ENCODE measurements at places on chromosomes 11 and 22.

DNA sequence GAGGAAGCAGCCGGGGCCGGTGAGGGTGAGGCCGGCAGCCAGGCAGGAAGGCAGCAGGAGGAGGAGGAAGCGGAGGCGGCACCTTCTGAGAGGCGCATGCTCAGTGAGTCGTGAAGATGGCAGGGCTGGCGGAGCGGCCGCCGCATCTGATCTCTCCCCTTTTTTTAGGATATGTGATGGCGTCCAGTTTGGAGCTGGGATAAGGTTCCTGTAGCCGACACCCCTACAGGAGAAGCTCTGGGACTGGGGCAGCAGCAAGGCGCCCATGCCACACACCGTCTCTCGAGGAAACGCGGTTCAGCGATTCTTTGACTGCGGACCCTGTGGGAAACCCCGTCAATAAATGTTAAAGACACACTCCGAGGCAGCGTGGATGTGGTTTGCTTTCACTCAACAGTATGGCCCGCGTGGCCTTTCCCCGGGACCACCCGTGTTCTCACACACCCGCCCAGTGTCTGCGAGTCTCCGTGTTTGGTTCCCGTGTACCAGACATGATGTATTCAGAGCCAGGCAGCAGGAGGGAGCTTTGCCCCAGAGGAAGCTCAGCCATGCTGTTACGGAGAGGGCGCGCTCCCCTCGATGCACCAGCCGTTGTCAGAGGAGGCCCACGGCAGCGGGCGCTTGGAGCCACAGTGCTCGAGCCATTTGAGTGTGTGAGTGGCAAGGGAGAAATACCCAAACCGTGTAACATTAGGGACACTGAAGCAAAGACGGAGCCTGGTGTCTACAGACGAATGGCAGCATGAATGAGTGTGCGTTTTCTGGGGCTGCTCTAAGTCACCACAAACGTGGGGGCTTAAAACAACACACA lies 27.7 kb upstream of the PARVB start:
- no peak for DNase-seq

- peak; percentile 93 for DNase-seq
Measured at GRCh38 chr11:79078999-79079398, 361.8 kb downstream of the TENM4 start.

GRCh38 chr11:69624293-69624692 lies 16.7 kb upstream of the CCND1 start:
- DNase-seq: no peak

- no peak for DNase-seq
Measured at GRCh38 chr22:36480941-36481392, 473 bp downstream of the TXN2 start.

DNA sequence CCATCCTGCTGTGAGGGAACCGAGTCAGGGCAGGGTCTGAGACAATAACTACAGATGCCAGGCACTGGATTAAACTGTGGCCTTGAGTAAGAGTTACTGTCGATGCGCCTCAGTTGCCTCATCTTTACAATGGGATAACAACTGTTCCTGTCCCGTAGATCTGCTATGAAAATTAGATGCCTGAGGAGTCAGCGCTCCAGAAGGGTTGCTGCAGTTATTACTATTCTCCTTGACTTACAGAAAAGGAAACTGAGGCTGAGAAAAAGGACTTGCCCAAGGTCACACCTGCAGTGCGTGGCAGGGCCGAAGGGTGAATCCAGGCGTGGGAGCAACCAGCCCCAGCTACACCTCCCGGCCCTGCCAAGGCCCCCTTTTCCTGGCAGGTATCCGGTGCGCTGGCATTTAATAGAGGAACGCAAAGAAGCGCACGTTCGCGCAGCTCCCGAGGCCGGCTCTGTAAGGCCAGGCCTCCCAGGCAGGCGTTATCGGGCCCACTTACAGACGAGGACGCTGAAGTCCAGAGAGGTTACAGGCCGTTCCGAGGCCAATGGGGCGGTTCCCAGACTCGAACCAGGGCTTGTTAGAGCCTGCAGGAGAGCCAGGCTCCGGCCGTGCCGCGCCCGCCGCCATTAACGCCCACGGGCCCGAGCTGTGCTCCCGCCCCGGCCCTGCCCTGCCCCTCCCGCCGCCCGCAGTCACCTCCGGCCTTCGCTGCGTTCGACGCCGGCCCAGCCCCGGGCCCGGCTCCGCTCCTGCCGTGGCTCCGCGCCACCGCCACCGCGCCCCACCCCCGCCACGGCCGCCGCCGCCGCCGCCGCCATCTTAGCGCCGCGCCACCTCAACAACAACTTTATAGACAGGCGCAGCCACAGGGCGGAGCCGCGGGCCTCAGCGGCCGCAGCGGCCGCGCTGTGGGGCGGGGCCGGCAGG lies at the start of gene C11orf68:
Gene C11orf68 (minus strand): TSS at position 852 of the 930 bp plus-strand sequence. CDS start 31 bp downstream, at position 821.
- DNase-seq: no peak

DNA sequence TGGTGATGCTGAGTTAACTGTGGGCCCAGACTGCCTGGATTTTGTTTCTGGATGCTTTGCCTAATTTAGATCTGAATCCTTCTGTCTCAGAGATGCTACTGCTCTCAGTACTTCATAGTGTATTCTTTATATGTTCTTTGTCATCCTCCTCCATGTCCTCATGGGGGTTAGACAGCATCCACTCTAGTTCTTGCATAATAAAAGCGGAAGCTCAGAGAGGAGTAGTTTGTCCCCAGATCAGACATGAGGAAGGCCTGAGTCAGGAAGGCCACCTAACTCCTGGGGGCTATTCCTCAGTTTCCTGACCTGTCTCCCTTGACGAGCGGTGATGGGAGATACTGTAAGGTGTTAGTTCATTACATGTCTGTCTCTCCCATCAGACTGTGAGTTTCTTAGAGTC lies 90.2 kb downstream of the SCN3B start:
- DNase-seq: no peak

GRCh38 chr22:35378621-35379020 lies 2.3 kb upstream of the HMOX1 start:
- DNase-seq: no peak

GRCh38 chr11:107999759-108000455 lies 8.8 kb upstream of the CUL5 start:
- DNase-seq: peak; percentile 14

DNA sequence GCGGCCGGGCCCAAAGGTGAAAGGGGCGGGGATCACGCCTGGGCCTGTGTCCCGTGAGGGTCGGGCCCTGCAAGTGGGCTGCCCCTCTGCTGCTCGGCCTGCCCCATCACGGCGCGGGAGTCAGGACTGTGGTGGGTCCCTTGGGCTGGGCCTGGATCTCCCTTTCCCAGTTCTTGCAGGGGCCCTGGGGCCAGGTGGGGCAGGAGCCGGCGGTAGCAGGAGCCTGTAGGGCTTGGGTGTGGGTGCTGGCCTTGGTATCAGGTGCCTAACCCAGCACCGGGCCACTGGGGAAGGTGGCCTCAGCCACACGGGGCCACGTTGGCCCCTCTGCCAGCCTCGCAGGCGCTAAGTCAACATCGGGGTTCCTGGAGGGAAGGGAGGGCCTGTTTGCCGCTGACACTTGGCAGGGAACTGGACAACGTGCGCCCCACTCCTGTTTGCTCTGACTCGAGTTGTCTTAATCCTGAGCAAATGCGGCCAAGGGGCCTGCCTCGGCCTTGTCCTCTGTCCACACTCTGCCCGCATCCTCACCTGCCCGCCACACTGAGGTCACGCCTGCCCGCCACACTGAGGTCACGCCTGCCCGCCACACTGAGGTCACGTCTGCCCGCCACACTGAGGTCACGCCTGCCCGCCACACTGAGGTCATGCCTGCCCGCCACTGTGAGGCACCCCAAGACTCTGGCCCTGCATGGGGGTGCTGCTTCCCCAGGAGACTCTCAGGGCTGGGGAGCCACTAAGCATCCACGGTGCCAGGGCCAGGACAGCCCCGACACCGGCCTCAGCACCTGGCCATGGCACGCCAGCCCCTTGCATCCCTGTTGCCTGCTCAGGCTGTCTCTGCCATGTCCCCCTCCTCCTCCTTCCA lies 14.2 kb upstream of the MUC5B start:
- no peak for DNase-seq

DNA sequence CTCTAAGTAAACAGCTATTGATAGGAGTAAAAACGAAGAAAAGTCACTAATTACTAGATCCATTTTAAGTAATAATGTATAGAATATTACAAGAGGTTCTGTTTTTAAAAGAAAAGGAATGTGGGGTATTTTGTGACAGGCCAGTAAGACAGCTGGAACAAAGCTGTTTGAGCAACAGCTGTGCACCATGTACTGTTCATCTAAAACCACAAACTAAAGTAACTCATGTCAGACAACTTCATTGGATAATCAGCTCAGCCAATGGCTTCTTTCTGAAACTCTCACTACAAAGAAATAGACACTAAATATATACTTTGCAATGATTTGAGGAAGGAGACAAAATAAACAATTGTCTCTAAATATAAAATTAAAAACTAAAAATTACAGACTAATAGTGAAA lies 16.1 kb downstream of the RRAS2 start:
- no peak for DNase-seq

DNA sequence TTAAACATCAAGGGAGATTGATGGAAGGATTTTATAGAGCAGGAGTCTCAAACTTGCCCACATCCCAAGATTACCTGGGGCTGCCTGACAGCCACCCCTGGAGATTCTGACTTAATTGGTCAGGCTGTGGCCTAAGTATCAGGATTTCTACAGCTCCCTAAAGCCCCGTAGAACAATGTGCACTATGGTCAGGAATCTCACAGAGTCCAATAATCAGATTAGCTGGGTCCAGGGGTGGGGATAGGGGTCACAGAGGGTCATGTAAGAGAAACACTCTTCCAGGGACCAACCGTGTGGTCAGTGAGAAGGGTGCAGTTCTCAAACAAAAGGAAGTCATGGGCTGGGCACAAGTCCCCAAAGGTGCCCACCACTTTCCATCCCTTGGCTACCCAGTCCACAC lies 20.5 kb upstream of the FBLN1 start:
- DNase-seq: no peak

DNA sequence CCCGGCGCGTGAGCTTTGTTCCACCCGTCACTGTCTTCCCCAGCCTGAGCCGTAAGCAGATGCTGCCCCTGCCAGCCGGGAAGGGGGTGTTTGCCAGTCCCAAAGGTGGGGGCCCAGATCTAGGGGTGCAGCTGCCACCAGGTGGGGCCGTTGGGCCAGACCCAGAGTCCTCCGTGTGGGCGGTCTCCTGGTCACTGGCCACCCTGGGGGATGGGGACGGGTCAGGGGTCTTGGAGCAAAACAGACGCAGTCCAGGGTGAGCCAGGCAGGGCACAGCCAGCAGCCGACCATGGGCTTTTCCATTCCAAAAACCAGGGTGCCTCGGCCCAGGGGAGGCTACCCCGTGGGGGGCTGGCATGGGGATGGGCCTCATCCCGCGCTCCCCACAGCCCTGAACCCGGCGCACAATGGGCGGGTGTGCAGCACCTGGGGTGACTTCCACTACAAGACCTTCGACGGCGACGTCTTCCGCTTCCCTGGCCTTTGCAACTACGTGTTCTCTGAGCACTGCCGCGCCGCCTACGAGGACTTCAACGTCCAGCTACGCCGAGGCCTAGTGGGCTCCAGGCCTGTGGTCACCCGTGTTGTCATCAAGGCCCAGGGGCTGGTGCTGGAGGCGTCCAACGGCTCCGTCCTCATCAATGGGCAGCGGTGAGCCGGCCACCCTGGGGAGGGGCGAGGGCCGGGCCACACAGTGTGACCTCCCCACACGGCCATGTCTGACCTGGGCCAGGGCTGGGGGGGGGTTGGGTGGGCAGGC lies 3.5 kb downstream of the MUC5B start:
- DNase-seq: no peak

GRCh38 chr11:119538753-119539152 lies 115.8 kb upstream of the THY1 start:
- DNase-seq: no peak

DNA sequence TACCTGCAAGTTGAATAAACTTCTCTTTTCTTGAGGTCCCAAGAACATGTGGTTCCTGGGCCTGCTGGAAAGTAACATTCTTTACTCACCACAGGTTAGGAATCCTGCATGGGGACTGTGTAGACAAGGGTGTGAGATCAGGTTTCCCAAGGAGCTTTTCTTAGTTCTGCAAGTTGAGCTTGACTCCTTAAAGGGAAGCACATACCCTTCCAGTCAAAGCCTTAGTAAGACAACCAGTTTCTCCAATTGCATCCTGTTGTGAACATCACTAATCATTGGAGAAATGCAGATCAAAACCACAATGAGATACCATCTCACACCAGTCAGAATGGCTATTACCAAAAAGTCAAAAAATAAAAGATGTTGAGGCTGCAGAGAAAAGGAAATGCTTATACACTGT lies 48.3 kb upstream of the PAK1 start:
- no peak for DNase-seq

DNA sequence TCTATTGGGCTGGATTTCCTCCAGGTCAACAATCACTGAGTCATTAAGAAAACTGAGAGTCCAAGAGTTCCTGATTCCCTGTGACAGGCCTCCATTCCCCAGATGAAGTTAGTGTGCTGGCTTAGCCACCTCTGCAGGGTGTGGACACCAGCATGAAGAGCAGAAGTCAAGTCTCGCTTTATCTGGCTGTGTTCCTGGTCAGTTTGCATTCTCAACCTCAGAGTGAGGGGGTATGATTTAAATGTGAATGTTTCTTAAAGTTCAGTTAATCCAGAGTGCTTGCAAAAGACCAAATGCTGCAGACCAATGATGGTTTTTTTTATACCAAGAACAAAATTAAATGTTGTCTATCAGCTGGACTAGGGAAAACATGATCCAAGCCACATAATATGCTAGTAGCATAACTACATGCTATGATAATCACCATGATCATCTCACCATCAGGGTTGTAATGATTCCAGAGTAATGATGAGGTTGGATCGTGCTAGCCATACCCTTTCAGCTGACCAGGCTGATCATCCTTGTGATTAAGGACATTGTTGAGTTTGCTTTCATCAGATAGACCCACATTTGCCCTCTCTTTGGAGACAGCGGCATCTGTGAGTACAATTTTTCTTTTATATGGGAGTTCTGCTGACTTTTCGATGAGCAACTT lies 145.8 kb upstream of the ARHGAP20 start:
- no peak for DNase-seq

- DNase-seq: no peak
Measured at GRCh38 chr11:10418259-10418949, 36.7 kb upstream of the AMPD3 start.

DNA sequence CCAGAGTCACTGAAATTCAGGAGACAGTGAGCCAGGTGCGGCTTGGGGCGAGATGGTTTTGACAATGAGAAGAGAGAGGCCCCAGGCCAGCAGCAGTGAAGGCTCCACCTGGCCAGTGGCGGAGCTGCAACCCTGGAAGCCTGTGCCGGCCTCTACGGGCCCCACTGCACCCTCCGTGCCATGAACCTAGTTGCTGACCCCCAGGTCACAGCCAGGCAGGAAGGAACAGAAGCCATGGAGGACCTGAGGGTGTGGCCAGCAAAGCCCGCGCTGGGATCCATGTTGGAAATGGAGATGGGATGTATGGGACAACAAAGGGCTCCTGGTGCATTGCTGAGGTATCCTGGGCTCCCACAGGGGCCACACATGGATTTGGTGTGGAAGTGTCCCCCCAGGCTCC lies 1528.5 kb downstream of the BRD1 start:
- no peak for DNase-seq

- DNase-seq: peak; percentile 59
Measured at GRCh38 chr11:12377824-12378593, 638 bp downstream of the PARVA start.

Data from NCI-H1105 (cell line).